Spleen (tissue), 13 donors: ENCODE measurements at places on chromosomes 12 and 14.

- DNase-seq: no peak
Observed at GRCh38 chr12:53480491-53481442, 18.5 kb downstream of the MAP3K12 start.

GRCh38 chr14:68364792-68365192, 428.1 kb downstream of the ZFP36L1 start:
- no peak for DNase-seq

DNA sequence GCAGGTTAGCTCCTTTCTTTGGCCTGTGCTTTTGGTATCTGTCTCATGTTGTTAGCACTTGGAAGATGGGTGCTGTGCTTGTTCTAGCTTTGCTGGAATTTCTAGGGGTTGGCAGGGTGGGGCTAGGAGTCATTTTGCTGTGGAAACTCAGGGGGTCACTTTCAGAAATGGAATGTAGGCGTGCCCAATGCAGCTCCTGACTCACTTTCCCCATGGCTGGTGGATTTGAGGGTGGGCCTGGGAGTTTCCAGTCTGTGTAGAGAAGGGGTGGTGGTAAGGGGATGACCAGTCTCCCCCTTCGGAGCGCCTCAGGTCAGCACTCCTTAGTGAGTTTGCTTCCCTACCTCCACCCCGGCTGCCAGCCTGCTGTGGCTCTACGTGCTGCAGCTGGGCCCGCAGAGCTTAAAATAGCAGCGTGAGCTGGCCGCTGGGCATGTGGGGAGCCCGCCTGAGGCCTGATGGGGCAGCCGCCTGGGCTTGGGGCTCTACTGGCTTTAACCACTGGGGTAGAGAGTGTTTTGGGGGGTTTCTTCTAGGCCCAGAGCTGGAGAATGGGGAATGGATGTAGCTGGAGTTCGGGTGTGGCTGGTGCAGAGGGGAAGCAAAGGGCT, 108.2 kb downstream of the TSPAN9 start:
- DNase-seq: no peak

- DNase-seq: no peak
Observed at GRCh38 chr14:44701563-44702263, 194.6 kb upstream of the FSCB start.
